Mesothelial cell of epicardium (in vitro differentiated cells): ENCODE measurements at places on chromosomes 7 and 10. TPM values are rescaled to one million over a fixed set of nuclear protein-coding genes. Genes with fewer than 3 reads are reported as not detected.

Gene GRID1
- 0.11 to 0.54 TPM (median 0.22 TPM) in 3 replicates for total RNA-seq

Gene SFTPA1
- total RNA-seq, result not detected in 3 replicates

Gene RNF148
- total RNA-seq, result 0.18 TPM in 1 of 3 replicates, not detected in the others

Gene TMEM178B
- 0.11 to 0.31 TPM (median 0.16 TPM) in 3 replicates for total RNA-seq

Gene ZNF273
- total RNA-seq, result 6.7 to 7.6 TPM (median 7.3 TPM) in 3 replicates

DNA sequence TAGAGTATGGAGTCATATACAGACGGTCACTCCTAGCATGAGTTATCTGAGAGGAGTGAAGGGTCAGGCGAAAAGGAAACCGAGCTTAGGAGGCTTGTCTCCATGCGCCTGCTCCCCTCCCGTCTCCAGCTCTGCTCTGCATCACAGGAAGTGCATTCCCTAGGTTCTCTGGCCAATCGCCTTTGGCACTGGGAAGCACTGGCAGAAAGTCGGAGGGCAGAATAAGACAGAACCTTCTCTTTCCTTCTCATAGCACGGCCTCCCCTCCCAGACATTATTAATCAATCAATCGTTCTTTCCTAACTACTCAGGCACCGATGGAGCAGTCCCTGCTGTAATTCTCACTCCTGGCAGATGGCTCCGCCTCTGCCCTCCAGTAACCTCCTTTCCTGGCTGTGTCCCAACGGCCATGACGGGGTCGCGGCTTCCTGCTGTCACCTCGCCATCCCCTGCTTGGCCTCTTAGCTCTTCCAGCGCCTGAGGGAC is 177.1 kb downstream of the FRMD4A start:
- no peak overlapping the region for H3K27ac ChIP-seq
- no peaks in the 10 kb centered on the region for H3K36me3 ChIP-seq
- H3K4me1 ChIP-seq, result no peaks in the 10 kb centered on the region
- DNase-seq, result no peak
- H3K4me3 ChIP-seq, result no peak overlapping the region

GRCh38 chr10:110008518-110009339 is 945 bp downstream of the ADD3 start:
- H3K27ac ChIP-seq, result peak overlapping the region; percentile 89
- no peaks in the 10 kb centered on the region for H3K36me3 ChIP-seq
- DNase-seq, result no peak
- no peaks in the 10 kb centered on the region for H3K27me3 ChIP-seq
- no peak overlapping the region for H3K4me3 ChIP-seq
- peaks cover 51% of the 10 kb centered on the region for H3K4me1 ChIP-seq

GRCh38 chr7:139422126-139422525 is 61.3 kb downstream of the KLRG2 start:
- no peak overlapping the region for H3K4me3 ChIP-seq
- H3K36me3 ChIP-seq, result peaks cover 28% of the 10 kb centered on the region
- DNase-seq, result no peak
- H3K27ac ChIP-seq, result peak overlapping the region; percentile 92
- H3K4me1 ChIP-seq, result peaks cover 32% of the 10 kb centered on the region

DNA sequence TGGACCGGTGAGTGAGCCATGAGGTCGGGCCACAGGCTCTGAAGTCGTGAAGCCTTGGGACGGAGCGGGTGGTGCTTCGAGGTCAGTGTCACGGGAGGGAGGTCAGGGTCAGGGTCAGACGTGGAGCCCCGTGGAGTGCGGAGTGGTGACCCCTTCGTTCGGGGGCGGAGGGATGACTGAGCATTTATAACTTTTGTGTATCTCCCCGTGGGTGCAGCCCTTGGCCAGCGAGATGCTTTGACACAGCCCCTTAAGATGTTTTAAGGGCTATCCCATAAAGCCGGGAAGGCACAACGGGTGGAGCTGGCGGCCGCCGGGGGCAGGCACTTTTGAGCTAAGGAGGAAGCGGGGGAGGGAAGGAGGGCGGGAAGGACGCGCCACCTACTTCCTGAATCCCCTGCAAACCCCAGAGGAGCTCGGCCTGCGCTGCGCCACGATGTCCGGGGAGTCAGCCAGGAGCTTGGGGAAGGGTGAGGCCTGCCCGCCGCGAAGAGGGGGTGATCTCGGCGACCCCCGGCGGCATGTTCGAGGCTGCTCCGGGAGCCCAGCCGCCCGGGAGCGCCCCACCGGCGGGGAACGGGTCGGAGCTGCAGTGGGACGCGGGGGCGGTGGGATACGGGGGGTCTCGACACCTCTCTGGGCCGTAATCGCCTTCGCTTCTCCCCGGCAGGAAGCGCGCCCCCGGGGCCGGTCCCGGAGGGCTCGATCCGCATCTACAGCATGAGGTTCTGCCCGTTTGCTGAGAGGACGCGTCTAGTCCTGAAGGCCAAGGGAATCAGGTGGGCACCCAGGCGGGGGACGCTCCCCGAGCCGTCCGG is at the start of gene GSTO1:
Gene GSTO1 (plus strand): TSS at position 400 of the 818 bp plus-strand sequence. CDS start 37 bp downstream, at position 437.
- H3K27me3 ChIP-seq, result no peaks in the 10 kb centered on the region
- H3K36me3 ChIP-seq, result peaks cover 15% of the 10 kb centered on the region
- peak within 1 kb of the TSS; percentile 92 for H3K27ac ChIP-seq
- H3K4me1 ChIP-seq, result peaks cover 33% of the 10 kb centered on the region

DNA sequence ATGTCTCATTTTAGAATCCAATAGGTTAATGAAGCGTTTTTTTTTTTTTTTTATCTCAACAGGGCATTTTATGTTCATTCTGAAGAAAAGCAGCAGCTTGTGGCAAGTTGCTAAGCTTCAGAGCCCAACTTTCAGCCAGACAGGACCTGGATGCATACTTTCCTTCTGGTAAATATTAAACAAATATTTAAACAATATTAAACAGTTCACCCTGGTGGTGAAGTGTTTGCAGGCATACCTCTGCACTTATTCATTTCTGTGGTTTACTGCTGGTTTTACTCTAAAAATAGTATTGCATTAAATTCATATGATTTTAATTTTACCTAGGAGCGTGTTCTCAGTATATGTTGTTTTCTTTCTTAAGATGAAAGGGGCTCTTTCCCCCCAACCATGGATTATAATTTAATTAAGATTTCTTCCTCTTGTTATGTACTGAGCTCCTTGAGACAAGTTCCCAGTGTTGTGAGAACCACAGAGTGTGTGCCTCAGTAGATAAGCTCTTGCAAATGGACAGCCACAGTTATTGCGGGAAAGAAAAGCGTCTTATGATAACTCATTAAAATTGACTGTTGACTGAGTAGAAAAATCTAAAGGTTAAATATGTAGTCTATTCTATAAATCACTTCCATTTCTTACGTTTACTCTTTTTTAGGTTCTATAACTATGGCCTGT is 155.8 kb downstream of the MALRD1 start:
- no peak overlapping the region for H3K4me3 ChIP-seq
- no peaks in the 10 kb centered on the region for H3K27me3 ChIP-seq
- no peaks in the 10 kb centered on the region for H3K36me3 ChIP-seq
- no peak for DNase-seq

DNA sequence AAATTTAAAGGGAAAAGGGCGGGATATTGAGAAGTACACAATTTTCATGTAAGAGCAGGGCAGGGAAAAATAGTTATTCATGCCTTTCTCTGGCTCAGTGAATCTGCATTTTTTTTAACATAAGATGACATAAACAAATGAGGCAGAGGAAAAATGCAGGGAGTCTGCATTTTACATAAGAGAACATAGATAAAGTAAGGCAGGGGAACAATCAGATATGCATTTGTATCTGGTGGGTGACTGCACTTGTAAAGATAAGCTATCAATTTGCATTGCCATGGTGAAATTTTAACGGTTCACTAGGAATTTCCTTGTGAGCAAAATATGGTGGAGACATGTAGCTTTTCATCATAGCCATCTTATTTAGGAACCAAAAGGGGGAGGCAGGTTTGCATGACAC is 33.5 kb downstream of the ALOX5 start:
- H3K36me3 ChIP-seq, result no peaks in the 10 kb centered on the region
- peaks cover 3% of the 10 kb centered on the region for H3K4me1 ChIP-seq
- H3K27me3 ChIP-seq, result peaks cover 55% of the 10 kb centered on the region
- no peak overlapping the region for H3K4me3 ChIP-seq
- H3K27ac ChIP-seq, result no peak overlapping the region

- no peak overlapping the region for H3K4me3 ChIP-seq
- peaks cover 44% of the 10 kb centered on the region for H3K4me1 ChIP-seq
- H3K36me3 ChIP-seq, result peaks cover 2% of the 10 kb centered on the region
- no peaks in the 10 kb centered on the region for H3K27me3 ChIP-seq
- peak overlapping the region; percentile 94 for H3K27ac ChIP-seq
Observed at GRCh38 chr7:36279200-36279925, 110.3 kb upstream of the ANLN start.

DNA sequence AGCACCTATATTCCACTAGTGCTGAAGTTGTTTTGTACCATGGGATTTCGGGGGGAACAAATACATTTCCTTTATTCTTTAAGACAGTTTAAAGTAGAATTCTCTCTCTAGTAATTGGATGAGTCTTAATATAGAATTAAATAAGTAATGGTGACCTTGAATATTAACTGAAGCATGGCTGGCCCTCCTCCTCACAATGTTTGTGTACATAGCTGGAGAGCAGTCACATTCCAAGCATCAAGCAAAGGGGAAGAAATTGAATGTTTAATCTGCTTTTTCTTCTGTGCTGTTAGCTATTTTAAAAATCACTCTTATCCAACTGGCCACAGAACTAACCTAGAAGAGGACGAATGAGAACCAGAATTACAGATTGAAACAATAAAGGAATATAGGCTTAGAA is 906.9 kb downstream of the CCSER2 start:
- no peaks in the 10 kb centered on the region for H3K4me1 ChIP-seq
- no peak overlapping the region for H3K4me3 ChIP-seq
- no peaks in the 10 kb centered on the region for H3K36me3 ChIP-seq
- no peak for DNase-seq
- no peak overlapping the region for H3K27ac ChIP-seq
- H3K27me3 ChIP-seq, result peaks cover 49% of the 10 kb centered on the region

DNA sequence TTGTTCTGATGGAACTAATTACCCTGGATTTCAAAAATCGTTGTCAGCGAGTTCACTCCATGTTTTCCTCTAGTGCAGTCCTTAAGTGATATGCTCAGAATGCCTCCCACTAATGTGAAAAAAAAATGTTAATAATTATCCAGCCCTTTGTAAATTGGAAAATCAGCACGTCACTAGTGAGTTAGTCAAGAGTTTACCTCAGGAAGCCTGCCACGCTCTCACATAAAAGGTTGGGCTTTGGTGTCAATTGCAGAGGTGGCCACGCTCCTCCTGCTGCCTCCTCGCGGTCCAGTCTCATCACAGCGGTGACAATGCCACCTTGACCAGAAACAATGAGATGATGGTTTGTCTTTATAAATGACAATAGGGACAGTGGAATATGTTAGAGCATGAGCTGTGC is 22.5 kb downstream of the UPP1 start:
- no peak overlapping the region for H3K4me3 ChIP-seq
- peaks cover 39% of the 10 kb centered on the region for H3K4me1 ChIP-seq
- no peaks in the 10 kb centered on the region for H3K27me3 ChIP-seq
- H3K36me3 ChIP-seq, result peaks cover 3% of the 10 kb centered on the region
- H3K27ac ChIP-seq, result no peak overlapping the region

- H3K36me3 ChIP-seq, result peaks cover 6% of the 10 kb centered on the region
- no peaks in the 10 kb centered on the region for H3K27me3 ChIP-seq
- no peak for DNase-seq
- peak overlapping the region; percentile 99 for H3K27ac ChIP-seq
- H3K4me1 ChIP-seq, result peaks cover 27% of the 10 kb centered on the region
- peak overlapping the region; percentile 97 for H3K4me3 ChIP-seq
Observed at GRCh38 chr7:141737118-141737835, 881 bp upstream of the SSBP1 start.

DNA sequence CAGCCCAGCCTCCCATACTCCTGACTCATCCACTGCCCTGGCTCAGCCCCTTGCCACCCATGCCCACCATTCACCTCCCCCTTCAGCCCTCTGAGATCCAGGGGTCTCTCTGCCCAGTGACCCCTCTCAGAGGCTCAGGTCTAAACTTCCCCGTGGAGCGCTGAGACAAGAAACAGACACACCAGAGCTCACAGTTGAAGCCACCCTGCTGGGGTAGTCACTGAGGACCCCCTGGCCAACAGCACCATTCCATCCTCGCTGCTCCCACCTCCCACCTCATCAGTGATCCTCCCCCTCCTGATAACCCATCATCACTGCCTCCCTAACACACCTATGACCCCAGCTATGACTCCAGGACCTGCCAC is 100.7 kb downstream of the GRID1 start:
- peak; percentile 16 for DNase-seq
- no peaks in the 10 kb centered on the region for H3K4me1 ChIP-seq
- H3K36me3 ChIP-seq, result no peaks in the 10 kb centered on the region
- H3K27me3 ChIP-seq, result peaks cover 75% of the 10 kb centered on the region
- no peak overlapping the region for H3K4me3 ChIP-seq

DNA sequence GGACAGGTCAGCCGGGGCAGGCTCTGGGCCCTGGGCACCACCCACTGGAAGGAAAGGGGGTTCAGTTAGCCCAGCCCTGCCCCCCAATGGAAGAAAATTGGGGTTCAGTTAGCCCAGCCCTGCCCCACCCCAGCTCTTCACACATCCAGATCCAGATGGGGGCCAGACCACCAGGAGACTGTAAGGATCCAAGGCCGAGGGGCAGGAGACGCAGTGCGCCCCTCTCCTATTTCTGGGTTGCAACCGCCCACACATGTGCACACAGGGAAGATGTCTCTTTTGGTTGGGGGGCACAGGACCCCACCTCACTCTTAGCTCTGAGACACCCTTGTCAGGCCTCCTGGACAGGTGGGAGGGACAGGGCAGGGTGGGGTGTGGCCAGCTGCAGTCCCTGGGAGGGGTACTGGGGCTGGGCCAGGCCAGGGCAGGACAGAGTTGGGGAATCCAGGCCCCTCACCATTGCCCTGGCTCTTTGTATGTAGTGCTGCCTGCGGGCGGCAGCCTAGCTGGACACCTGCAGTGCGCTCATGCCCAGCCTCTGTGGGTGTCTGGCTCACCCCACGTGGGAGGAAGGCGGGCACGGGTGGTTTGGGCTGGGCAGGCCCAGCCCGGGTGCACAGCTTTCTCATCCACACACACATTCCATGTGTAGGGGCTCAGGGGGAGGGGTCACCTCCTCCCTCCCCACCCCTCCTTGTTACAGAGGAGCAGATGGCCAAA is 141.2 kb downstream of the LHPP start:
- H3K27me3 ChIP-seq, result no peaks in the 10 kb centered on the region
- DNase-seq, result no peak
- no peak overlapping the region for H3K4me3 ChIP-seq
- no peak overlapping the region for H3K27ac ChIP-seq
- H3K36me3 ChIP-seq, result no peaks in the 10 kb centered on the region
- peaks cover 11% of the 10 kb centered on the region for H3K4me1 ChIP-seq

- no peaks in the 10 kb centered on the region for H3K36me3 ChIP-seq
- peaks cover 16% of the 10 kb centered on the region for H3K27me3 ChIP-seq
- H3K4me1 ChIP-seq, result no peaks in the 10 kb centered on the region
Observed at GRCh38 chr10:25048450-25048849, 32.0 kb downstream of the THNSL1 start.

- no peaks in the 10 kb centered on the region for H3K27me3 ChIP-seq
- no peak overlapping the region for H3K4me3 ChIP-seq
- H3K4me1 ChIP-seq, result peaks cover 15% of the 10 kb centered on the region
- H3K36me3 ChIP-seq, result no peaks in the 10 kb centered on the region
- H3K27ac ChIP-seq, result no peak overlapping the region
Observed at GRCh38 chr10:35417313-35417625, 81.0 kb downstream of the CCNY start.
